ENCODE measurements at places on chromosomes 5 and 9.

DNA sequence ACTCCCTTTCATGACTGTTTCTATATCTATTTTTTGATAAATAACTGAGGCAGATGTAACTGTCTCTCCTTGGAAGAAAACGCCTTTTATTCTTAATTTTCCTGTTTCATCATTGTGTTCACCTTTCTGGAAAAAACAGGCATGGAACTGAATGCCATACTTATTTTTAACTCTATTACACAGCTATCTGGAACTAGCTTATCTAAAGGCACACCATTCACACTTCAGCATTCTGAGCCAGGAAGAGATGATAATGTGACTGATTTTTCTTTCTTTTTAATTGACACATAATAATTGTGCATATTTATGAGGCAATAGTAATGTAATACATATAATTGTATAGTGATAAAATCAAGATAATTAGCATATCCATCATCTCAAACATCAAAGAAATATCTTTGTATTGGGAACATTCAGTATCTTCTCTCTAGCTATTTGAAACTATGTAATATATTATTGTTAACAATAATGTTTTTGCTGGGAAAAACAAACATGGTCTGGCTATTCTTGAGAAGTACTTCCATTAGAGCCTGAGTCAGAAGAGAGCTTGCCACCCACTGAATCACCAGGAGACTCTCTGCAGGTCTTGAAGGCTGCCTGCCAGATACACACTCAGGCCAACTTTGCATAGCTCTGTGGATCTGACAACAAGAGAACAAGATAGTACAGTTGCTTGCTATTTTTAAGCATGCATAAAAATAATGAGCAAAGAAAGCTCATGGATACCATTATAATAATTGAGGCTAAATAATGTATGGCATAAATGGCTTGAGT is 501.0 kb upstream of the EDIL3 start:
- DNase-seq = no peak

GRCh38 chr9:97388721-97389238 is 23.1 kb upstream of the TDRD7 start:
- peak; percentile 91 for DNase-seq

GRCh38 chr5:61894046-61894445 is 412.0 kb upstream of the KIF2A start:
- DNase-seq = no peak

GRCh38 chr9:125815568-125815967 is 68.4 kb downstream of the PBX3 start:
- DNase-seq = no peak

DNA sequence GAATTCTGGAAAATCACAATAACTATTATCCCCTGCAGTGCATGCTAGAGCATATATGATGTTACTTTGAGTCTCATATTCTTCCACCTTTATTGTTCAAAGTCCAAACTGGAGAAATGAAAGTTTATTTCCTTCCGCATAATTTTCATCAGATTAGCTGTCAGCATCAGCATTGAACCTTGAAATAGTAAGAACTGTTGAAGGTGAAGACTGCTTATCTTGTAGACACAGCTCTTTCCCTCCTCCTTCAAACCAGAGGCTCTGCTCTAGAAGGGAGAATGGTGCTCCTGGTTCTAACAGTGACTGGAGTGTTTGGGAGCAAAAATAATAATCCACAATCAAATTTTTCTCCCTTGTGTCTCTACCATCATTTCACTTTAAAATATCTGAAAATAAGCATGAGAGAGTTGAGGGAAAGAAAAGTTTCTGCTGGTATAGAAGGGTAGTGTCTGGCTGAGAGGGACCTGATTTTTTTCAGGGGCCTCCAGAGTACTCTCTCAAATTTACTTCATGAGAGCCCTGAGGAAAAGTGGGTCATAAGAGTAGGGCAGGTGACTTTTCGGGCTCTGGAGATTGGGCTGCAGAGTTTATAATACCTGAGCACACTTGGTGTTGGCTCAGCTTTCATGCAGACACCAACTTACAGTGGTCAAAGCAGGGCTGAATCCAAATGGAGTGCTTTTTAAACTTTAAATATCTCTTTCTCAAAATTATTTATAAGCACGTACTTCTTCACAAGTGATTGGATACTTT is 170.4 kb downstream of the ZDHHC21 start:
- no peak for DNase-seq

GRCh38 chr5:6819521-6819920 is 106.3 kb downstream of the TENT4A start:
- DNase-seq = no peak

GRCh38 chr5:18970000-18970399 is 1018.0 kb downstream of the CDH18 start:
- DNase-seq = no peak

- DNase-seq = no peak
These were observed 3.9 kb upstream of the SPINK1 start for GRCh38 chr5:147835386-147835798.

GRCh38 chr5:150600616-150601490 is 39.6 kb upstream of the SYNPO start:
- DNase-seq = no peak

GRCh38 chr5:107869438-107870115 is 198.8 kb upstream of the EFNA5 start:
- DNase-seq = no peak

- DNase-seq = no peak
These were observed 5.9 kb upstream of the LRRC14B start for GRCh38 chr5:185095-186070.

DNA sequence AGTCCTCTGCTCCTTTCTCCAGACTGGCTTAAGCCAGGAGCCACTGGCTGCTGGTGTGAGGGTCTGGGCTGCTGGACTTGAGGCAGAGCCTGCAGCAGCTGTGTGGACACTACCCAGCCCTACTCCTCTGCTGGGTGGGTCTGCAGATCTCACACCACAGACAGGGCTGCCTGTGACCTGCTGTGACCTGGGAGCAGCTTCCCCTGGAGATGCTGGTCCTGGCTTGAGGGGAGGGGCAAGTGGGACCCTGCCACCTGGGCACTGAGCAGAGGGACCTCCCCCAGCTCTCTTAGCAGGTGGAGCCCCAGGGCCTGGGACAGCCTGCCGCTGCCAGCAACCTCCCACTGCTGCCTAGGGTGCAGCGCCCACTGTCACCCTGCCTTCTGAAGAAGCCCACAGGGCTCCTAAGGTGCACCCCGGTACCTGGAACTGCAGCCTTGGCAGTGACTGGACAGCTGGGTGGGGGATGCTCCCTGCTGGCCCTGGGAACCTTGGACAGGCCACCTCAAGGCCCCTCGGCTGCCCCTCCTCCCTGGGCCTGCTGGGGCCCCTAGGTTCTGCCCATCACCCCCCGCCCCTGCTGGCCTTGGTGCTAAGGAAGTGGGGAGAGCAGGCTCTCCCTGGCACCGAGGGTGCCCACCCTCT is 9.1 kb downstream of the CACFD1 start:
- no peak for DNase-seq

- DNase-seq = no peak
These were observed 94.3 kb upstream of the MAMDC2 start for GRCh38 chr9:69949396-69949795.

- no peak for DNase-seq
These were observed 619.1 kb upstream of the COX7C start for GRCh38 chr5:85998656-85999055.

DNA sequence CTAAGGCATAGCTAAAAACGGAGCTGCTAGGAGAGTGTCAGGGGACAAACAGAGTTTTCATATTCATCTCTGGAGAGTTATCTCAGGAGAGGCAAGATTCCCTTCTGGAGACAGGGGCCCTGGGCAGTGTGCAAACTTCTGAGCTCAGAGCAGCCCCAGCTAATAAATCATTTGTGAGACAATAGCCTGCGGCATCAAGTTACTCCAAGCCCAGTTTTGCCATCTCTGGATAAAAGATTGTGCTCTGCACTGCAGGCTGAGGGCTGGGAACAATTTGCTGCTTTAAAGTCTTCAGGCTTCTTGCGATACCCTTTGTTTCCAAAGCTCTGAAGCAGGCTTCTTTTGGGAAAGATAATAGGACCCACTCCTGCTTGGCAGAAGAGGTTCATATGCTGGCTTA is 164.3 kb upstream of the BRINP1 start:
- DNase-seq = no peak

GRCh38 chr5:91848453-91848852 is 465.3 kb upstream of the ARRDC3 start:
- peak; percentile 7 for DNase-seq

DNA sequence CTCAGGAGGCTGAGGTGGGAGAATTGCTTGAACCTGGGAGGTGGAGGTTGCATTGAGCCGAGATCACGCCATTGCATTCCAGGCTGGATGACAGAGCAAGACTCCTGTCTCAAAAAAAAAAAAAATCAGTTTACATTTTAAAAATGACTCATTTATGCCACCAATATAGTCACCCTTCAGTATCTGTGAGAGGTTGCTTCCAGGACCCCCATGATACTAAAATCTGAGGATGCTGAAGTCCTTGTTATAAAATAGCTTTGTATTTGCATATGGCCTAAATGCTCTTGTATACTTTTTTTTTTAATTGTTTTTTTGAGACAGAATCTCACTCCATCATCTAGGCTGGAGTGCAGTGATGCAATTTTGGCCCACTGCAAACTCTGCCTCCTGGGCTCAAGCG is 5.8 kb downstream of the OCLN start:
- no peak for DNase-seq

GRCh38 chr5:14450018-14450524 is 131.5 kb upstream of the OTULINL start:
- DNase-seq = no peak

DNA sequence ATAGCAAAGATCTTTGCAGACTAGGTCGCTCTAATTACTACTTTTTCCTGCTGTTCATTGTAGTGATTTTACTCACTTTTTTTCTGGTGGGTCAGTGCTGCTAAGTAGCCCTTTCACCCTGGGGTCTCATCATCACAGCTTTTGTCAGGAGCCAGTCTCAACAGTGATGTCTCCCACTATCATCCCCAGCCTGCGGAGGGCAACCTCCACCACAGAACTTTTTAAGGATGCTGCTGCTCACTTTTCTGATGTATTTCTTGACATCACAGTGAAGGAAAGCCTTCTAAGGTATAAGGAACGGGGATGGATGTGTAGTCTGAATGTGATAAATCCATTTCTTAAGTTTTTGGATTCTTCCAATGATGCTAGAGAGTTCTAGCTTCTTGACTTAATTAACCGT is 242.5 kb upstream of the RIOK2 start:
- peak; percentile 6 for DNase-seq

Data from NB4 (cell line).